EL (cell line): ENCODE measurements at places on chromosomes 1 and 21.

GRCh38 chr1:90924982-90925381 is 96.9 kb downstream of the ZNF644 start:
- DNase-seq, result no peak

DNA sequence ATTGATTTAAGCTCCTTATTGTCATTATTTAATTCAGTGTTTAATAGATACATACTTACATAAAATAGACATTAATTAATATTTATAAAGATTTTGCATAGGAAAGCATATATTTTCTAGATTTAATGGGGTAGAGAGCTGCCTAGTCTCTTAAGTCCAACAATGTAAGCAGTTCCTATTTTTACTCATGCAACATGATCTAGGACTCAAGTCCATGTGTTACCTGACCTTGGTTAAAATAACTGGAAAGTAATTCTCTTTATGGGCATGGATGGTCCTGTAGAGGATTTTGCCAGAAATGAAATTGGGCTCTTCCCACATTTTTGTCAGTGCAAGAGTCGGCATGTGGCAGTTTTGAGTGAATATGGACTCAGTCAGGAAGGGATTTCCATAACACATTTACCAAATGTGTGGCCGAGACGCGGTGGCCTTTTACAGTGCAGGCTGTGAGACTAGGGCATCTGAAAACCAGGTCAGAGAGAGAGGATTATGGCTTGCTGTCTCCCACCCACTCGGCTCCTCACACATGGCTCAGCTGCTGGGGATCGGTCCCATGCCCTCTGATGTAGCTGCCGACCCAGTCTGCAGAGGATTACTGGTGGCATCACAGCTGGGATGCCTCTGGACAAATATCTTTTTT is 6.2 kb upstream of the KIF1B start:
- DNase-seq, result no peak

DNA sequence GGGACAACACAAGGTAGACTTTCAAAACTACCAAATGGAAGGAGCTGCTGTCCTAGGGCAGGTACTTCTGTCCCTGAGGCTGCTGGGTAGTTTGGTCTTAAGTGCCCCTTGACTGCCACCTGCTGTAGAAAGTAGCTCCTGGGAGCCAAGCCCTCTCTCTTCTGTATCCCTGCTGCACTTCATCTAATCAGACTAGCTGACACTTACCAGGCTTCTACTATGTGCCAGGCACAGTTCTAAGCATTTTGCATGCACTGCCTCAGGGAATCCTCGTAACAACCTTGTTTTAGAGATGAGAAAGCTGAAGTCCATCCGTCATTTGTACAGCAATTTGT is 15.9 kb upstream of the SRSF4 start:
- DNase-seq, result peak; percentile 56

GRCh38 chr1:66374561-66375111 is 159.3 kb upstream of the SGIP1 start:
- peak; percentile 90 for DNase-seq

DNA sequence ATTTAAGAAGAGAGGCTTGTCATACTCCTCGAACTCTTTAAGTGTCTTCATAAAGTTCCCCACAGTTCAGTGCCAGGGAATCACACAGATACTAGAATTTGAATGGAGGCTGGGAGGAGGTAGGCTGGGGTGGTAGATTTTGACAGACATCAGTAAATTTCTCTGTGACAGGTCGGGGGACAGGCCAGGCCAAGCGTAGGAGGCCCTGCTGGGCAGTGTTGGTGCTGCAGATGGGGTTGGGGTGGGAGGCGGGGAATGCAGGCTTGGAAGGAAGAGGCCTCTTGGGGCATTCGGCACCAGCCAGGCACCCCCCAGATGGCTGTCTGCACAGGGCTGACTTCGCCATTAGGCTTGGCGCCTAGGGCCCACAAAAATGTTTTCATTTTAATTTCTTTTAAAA is 84.0 kb downstream of the MAN1C1 start:
- no peak for DNase-seq

DNA sequence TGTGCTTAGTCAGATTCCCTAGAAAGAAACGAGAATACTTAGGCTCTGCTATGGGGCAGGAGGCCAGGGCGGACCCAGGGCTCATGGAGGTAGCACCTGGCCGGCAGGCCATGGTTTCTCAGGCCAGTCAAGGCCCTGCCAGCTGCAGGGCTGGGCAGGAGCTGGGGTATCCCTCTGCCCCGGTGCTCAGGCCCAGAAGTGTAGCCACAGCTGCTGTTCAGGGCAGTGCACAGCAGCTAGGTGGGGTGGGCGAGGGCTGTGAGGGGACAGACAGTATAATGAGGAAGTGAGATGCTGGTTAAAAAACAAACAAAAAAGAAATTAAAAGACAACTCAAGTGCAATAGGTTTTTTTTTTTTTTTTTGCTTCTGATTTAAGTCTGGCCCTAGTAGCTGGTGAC is 34.0 kb upstream of the EDN2 start:
- no peak for DNase-seq

GRCh38 chr1:214967865-214968575 is 114.5 kb upstream of the KCNK2 start:
- peak; percentile 73 for DNase-seq

- DNase-seq, result no peak
These were observed 1.8 kb downstream of the ZNF362 start for GRCh38 chr1:33257772-33258712.

DNA sequence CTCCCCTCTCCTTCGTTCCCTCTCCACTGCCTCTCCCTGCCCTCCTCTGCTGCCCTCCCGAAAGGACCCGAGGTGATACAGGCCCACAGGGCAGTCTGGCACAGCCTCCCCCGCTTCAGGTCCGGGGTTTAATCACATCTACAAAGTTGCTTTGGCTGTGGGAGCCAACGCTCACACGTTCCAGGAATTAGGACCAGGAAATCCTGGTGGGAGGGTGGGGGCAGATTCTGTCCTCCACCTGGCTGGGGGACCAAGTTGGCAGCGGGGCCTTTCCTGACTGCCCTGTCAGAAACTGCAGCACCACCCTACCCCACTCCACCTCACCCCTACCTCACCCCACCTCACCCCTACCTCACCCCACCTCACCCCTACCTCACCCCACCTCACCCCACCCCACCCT is 95.1 kb downstream of the WDR4 start:
- DNase-seq, result no peak

GRCh38 chr1:114574365-114574764 is 7.0 kb downstream of the BCAS2 start:
- no peak for DNase-seq

DNA sequence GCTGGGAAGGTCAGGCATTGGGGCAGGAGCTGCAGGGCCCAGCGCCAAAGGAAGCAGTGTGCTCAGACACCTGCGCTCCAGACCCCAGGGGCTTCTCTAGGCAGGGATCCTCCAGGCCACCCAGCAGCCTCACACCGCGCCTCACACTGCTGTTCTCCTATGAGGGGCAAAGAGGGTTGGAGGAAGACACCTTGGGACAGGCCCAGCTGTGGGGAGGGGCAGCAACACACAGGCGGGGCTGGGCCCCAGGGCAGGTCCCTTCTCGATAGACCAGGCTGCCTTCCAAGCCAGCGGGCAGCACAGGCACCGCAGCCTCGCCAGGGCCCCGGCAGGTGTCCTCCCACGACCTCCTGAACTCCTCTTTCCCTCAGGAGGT is 20.7 kb upstream of the PRSS38 start:
- DNase-seq, result no peak

DNA sequence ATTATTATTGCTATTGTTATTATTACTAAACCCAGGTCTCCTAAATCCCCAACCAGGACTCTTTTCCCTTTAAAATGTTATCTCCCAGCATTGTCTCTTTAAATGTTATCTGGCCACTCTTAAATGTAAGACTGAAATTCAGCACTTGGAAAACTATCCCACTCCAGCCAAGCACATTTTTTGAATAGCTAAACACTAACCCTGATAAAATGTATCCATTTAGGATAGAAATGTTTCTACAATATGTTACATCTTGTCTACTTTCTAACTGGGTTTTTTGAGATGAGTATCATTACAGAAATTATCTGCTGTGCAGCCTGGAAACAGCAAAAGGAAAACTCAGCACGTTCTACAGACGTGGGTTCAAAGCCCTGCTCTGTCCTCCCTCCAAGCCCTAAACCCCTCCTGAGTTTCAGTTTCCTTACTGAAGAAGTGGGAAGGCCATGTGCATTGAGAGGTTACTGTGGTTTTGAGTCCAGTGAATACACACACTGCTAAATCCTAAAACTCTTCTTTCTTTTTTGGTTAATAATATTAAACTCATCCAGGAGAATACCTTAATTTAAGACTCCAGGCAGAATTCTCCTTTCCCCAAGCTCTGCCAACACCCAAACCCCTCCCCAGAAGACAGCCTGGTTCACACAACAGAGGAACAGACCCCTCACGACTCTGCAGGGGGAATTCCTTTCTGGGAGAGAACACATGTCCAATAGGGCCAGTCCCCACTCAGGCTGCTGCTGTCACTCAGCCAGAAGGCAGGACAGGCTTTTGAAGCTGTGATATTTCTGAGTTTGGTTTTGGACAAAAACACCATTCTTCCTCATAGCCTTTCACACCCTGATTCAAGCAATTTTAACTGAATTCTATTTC is 41.9 kb downstream of the HIVEP3 start:
- peak; percentile 22 for DNase-seq

- DNase-seq, result no peak
These were observed 1.4 kb downstream of the PSEN2 start for GRCh38 chr1:226871636-226872327.

DNA sequence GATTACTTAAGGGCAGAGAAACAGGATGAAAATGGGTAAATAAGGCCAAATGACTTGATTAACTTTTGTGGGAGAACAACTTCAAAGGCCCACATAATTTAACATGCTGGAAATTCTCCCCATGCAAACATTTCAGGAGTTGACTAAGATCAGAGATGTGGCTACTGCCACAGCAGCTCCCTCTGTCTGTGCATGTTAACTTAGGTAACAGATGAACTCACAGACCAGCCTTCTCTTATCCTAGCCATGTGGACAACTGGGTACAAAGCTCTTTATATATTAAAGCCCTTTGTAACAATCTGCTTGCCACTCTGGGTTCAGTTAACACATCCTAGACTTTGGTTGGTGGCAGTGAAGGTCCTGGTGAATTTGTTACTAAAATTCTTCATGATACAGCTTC is 33.2 kb downstream of the BEND5 start:
- DNase-seq, result no peak

DNA sequence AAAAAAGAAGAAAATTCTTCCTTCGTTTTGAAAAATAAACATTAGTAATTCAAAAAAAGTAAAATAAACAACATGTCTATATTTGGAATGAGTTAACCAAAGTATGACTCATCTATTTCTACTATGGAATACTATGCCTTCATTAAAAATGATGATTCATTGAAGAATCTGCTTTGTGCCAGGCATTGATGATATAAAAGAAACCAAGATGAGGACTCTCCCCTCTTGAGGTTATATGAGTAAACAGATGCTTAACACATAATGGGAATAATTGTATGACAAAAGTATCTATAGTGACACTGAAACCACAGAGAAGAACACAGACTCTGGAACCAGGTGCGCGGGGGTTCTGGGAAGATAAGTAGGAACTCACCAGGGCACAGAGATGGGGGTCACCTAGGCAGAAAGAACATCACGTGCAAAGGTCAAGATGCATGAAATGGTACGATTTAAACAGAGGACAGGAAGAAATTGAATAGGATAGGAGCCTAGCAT is 18.8 kb downstream of the ELF3 start:
- DNase-seq, result peak; percentile 87

DNA sequence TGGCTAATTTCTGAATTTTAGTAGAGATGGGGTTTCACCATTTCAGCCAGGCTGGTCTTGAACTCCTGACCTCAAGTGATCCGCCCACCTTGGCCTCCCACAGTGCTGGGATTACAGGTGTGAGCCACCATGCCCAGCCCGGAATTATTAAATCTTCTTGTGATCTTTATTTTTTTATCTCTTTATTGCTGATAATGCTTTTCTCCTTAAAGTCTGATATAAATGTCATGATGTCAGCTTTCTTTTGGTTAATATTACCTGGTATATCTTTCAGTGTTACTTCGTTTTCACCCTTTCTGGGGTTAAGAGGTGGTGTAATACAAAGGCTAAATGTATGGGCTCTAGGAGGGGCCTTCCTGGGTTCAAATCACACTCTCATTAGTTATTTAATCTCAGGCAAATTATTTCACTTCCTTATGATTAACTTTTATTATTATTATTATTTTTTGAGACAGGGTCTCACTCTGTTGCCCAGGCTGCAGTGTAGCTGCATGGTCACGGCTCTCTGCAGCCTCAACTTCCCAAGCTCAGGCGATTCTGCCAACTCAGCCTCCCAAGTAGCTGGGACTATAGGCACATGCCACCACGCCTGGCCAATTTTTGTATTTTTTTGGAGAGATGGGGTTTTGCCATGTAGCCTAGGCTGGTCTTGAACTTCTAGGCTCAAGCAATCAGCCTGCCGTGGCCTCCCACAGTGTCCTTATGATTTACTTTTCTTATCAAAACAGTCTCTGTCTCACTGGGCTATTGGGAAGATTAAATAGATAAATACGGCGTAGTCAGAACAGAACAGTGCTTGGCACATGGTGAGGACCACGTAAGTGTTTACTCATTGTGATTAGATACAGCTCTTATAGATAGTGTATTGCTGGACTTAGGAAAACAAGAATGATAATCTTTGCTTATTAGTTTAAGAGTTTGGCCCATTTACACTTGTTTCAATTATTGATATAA is 216.5 kb downstream of the URB2 start:
- DNase-seq, result no peak

- no peak for DNase-seq
These were observed 103.2 kb upstream of the OLFM3 start for GRCh38 chr1:102099916-102100315.

DNA sequence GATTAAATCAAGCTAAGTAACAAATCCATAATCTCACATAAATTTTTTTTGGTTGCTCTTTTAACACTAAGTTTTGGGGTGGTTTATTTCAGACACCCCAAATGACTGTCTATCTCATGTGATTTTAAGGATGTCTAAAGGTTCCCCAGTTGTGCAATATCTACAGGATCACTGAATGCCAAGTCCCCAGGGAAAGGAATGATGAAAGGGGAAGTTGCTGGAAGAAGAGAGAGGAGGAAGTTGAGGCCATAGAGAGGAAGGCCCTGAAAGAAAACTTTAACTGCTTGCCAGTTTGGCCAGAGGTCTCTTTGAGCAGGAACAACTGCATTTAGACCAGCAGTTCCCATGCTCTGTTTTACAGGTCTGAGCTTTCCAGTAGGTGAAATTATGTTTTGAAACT is 27.5 kb upstream of the SLC19A2 start:
- no peak for DNase-seq

- no peak for DNase-seq
These were observed 20.4 kb upstream of the FOXO6 start for GRCh38 chr1:41340655-41341364.

GRCh38 chr1:40777224-40777970 is 6.2 kb upstream of the KCNQ4 start:
- DNase-seq, result no peak

GRCh38 chr1:1677718-1678580 is 14.6 kb downstream of the SLC35E2B start:
- DNase-seq, result no peak

GRCh38 chr1:28190996-28191645 is 14.6 kb upstream of the PTAFR start:
- DNase-seq, result no peak

GRCh38 chr1:183553764-183554163 is 36.5 kb downstream of the NCF2 start:
- DNase-seq, result no peak

GRCh38 chr1:210777914-210778313 is 356.0 kb downstream of the KCNH1 start:
- DNase-seq, result no peak

GRCh38 chr1:36919491-36920145 is 114.7 kb downstream of the GRIK3 start:
- no peak for DNase-seq
